Stimulated activated CD8-positive, alpha-beta memory T cell treated with anti-CD3 and anti-CD28 coated beads, Interleukin-7, amount 100 ng/mL, for 24 hours (primary cell): ENCODE measurements at places on chromosomes 13 and 19.
A peak's percentile ranks its signal among the peaks of the same experiment; 100 is the strongest.

- DNase-seq: no peak
Observed at GRCh38 chr13:41302743-41303142, 8.3 kb upstream of the NAA16 start.

GRCh38 chr19:34733266-34733745 is 737 bp upstream of the ZNF181 start:
- peak; percentile 17 for DNase-seq

GRCh38 chr13:33032037-33032625 is 15.9 kb downstream of the KL start:
- DNase-seq: no peak

GRCh38 chr13:33992881-33993336 is 175.0 kb downstream of the RFC3 start:
- DNase-seq: no peak

DNA sequence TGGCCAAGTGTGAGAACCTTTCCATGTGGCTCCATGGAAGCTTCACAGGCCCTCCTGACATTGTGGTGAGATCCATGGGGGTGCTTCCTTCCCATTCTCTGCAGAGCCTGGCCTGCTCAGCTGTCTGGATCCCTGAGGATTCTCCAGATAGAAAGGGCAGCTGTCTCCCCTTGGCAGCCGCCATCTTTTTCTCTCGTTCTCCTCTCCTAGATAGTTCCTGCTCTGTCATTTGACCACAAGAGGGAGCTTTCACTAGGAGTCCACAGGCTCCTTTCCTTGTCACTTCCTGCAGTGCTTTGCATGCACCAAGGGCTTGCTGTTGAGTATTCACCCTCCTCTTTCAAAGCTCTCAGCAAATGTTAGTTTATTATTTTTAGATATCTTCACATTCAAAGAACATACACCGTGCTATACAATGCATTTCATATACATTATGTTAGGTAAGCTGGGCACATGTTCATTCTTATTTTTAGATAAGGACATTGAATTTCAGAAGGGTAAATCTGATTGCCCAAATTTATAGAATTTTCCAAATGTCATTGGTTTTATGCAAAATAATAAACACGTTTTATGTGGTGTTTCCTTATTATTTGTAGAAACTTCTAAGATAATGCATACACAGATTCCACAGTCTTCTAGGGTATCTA is 133.2 kb downstream of the FRY start:
- no peak for DNase-seq

DNA sequence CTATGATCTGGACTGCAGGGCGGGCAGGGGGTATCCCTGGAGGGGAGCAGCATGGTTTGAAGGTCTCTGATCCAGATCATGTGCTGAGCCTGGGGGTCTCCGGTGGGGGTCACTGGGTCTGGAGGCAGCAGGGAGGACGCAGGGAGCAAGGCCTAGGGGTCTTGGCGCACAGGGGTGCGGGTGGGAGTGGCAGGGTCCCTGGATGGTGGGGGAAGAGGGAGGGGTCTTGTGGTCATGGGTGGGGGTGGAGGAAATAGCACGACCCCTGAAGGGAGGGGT is 1.9 kb downstream of the BTBD2 start:
- no peak for DNase-seq

GRCh38 chr19:38907227-38907626 is 4.8 kb downstream of the CCER2 start:
- no peak for DNase-seq

DNA sequence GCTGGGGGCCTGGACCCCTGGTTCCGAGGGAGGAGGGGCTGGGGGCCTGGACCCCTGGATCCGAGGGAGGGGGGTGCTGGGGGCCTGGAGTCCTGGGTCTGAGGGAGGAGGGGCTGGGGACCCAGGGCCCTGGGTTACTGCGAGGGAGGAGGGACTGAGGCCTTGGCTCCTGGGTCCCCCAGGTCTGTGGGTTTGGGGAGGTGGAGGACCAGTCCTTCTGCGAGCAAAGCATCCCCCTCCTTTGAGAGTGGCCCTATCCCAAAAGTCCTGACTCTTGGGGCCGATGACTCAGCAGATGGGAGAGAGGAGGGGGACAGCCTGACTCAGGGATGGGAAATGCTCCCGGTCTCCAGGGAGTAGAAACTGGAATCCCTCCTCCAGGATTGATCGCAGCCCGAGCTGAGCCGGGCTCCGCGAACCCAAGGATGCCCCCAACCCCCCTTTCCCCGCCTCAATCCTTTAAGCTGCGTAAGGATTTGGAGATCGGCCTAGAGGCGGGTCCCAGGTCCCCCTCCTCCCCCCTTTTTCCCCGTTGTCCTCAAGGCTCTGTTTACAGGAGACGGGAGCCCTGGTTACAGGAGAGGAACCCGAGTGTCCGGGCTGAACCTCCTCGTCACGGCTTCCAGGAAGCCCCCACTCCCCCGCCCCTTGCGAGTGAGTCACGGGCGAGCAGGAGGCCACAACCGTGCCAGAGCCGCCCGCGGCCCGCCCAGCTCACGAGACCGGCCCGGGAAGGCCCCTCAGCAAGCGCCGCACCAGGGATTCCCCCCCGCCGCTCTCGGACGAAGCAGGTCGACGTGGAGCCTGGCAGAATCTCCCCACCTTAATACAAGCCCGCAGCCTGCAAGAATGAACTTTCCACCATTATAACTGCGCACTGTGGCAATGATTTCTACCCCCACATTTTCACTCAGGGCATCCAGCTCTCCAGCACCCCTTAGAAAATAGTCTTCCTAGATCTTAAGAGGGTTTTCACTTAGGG is 3.0 kb upstream of the ZFP36 start:
- DNase-seq: peak; percentile 91

GRCh38 chr19:1507192-1507660 is 5.6 kb downstream of the ADAMTSL5 start:
- DNase-seq: no peak

- DNase-seq: no peak
Observed at GRCh38 chr19:756236-756635, 5.3 kb downstream of the MISP start.

- no peak for DNase-seq
Observed at GRCh38 chr13:99220199-99220935, 19.7 kb downstream of the UBAC2 start.

GRCh38 chr19:11560404-11561051 is 1.5 kb upstream of the ELOF1 start:
- no peak for DNase-seq

- DNase-seq: no peak
Observed at GRCh38 chr13:41710771-41711170, 250.1 kb downstream of the VWA8 start.

GRCh38 chr13:24512908-24513213 is 283 bp upstream of the PARP4 start:
- no peak for DNase-seq

- no peak for DNase-seq
Observed at GRCh38 chr13:108779308-108779707, 149.9 kb downstream of the MYO16 start.

- DNase-seq: no peak
Observed at GRCh38 chr13:98447881-98448641, 128.8 kb downstream of the STK24 start.

DNA sequence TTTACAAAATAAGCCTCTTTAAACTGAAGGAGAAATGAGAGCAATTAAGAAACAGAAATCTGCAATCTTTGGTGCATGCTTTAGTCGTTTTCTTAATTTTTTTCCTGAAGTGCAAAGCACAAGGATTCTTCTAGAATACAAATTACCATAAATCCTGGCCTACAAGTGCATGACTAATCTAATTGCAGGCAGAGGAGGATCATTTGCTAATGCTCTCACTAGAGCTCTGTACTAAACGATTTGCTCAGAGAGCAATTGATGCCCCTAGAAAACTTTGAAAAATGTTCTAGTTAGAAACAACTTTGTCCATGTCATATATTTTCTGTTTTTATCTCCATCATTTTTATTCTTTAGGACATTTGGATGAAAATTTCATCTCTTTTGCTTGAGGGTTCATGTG is 193.2 kb downstream of the POU4F1 start:
- no peak for DNase-seq

DNA sequence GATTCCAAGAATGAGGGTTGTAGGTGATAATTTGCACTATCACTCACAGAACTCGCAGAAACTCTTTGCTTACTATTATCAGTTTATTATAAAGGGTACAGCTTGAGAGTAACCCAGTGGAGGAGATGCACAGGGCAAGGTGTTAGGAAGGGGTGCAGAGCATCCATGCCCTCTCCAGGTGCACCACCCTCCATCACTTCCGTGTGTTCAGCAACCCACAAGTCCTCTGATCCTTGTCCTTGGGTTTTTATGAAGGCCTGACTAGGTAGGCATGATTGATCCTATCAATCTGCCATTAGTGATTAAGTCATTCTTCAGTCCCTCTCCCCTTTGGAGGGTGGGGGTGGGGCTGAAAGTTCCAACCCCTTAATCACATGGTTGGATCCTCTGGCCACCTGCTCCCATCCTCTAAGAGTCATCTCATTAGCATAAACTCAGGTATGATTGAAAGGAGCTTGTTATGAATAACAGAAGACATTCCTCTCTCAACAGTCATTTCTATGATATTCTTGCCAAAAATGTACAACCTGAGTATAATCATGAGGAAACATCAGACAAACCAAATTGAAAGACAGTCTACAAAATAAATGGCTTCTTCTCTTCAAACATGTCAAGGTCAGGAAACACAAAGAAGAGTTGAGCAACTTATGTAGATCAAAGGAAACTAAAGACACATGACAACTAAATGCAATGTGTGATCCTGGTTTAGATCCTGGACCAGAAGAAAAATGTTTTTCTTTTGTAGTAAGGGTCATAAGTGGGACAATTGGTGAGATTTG is 225.4 kb downstream of the PCCA start:
- no peak for DNase-seq

DNA sequence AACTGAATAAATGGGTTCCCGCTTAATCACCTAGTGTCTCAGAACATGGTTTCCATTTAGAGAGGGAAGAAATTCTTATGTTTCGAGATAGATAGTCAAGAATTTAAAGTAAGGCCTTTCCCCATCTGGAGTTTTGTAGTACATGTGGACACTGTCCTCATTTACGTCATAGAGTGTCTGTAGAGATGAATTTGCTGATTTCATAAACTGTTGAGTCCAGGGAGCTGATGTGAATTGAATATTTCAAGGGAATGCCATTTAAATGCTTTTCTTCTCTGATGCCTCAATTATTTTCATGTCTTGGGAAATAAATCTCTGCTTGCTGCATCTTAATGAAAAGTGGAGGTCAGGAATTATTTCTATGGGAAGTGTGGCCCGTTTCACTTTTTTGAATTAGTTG is 9.5 kb downstream of the CEBPG start:
- DNase-seq: no peak

DNA sequence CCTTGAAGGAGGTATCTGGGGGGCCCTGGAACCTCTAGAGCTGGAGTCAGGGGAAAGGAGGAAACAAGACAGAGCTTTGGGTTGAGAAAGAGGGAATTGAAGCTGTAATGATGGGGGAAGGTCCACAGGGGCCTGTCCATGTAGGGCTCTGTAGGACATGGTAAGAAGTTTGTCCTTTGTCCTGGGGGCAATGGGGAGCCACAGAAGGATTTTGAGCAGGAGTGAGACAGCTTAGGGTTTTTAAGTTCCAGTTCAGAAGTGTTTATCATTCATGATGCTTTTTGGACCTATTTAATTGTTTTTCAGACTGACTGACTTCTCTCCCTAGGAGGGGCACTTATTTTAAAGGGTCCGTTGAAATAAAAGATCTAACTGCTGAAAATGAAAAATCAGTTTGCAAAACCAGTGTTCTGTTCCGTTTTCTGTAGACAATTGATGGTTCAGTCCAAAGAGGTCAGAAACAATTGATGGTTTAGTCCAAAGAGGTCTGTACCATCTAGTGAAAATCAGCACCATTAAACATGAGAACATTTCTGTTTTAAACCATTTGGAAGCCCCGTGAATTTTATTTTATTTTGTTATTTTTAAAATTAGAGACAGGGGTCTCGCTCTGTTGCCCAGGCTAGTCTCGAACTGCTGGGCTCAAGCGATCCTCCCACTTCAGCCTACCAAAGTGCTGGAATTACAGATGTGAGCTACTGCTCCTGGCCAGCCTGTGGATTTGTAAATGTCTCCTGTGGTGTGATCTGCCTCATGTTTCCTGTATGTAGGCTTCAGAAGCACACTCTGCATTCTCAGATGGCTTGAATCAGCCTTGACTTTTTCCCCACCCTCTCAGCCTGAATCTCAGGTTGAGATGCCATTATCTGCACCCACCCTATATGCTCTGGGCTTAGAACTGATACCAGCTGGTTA is 8.4 kb downstream of the PLD3 start:
- DNase-seq: no peak

DNA sequence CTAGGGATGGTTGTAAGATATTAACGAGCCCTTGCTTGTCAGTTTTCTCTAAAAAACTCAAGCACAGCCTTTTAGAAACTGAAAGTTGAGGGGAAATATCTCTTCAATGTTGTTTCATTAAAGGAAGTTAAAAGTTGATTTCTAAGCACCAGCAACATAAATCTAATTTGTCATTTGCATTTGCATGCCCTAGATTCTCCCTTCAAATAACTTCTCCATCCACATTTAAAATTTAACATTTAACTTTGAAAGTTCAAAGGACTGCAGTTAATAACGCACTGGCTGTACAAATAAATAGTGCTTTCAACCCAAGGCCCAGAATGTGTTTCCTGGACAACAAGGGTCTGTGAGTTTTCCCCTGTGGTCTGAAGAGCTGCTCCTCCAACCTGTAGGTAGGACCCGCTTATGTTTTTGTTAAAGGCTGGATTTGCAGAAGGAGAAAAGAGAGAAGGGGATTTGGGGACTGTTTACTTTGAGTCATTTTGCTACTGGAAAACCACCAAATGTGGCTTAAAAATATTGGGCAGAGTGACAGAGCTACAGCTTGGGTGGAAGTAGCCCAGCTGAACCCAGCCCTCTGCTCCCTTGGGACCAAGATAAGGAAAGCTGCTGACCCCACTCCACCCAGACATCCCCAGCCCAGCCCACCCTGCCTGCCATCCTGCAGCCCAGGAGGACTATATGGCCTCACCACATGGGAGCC is 39.8 kb downstream of the TNFRSF19 start:
- DNase-seq: no peak

DNA sequence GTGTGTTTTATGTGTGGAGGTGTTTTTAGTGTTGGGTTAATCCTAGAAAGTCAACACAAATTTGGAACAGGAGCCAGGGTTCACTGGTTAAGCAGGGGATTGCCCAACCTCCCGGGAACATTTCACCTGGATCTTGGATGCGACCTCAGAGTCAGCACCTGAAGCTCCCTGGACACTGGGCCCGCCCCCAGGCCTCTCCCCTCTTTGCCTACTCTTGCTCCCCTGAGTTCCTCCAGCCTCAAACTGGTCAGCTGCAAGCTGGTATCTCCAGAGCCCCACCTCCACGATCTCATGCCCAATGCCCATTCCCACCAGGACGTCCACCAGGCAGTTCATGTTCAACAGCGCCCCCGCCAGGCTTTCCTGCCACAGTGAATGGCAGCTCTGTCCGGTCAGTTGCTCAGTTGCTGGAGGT is 9.7 kb downstream of the HSD17B14 start:
- DNase-seq: no peak

DNA sequence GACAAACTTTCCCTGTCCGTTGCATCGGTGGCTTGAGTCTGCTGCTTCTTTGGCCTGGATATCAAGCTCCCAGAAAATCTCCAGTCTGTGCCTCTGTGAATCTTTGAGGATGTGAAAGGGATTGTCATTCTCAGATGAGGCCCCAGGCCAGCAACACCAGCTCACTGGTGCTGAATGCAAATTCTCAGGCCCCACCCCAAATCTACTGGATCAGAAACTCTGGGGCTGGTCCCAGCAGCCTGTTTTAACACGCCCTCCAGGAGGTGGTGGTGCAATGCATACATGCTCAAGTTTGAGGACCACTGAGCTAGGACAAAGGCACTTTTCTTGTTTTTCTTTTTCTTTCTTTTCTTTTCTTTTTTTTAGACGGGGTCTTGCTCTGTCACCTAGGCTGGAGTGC is 23.6 kb downstream of the TNFSF11 start:
- no peak for DNase-seq

GRCh38 chr19:5339198-5339949 is 1.2 kb downstream of the PTPRS start:
- DNase-seq: no peak
